DND-41 (cell line): ENCODE measurements at places on chromosomes 2 and 18.
A peak's percentile ranks its signal among the peaks of the same experiment; 100 is the strongest.

- H3K4me3 ChIP-seq = no peak overlapping the region
- H3K4me1 ChIP-seq = no peaks in the 10 kb centered on the region
- no peak for DNase-seq
- no peaks in the 10 kb centered on the region for H3K27me3 ChIP-seq
- H3K27ac ChIP-seq = no peak overlapping the region
- H3K36me3 ChIP-seq = no peaks in the 10 kb centered on the region
Measured at GRCh38 chr18:4524096-4524495, 69.0 kb upstream of the DLGAP1 start.

GRCh38 chr2:18971069-18971378, 381.7 kb upstream of the NT5C1B start:
- DNase-seq = no peak
- H3K4me3 ChIP-seq = no peak overlapping the region
- H3K27ac ChIP-seq = no peak overlapping the region
- H3K4me1 ChIP-seq = no peaks in the 10 kb centered on the region
- H3K36me3 ChIP-seq = no peaks in the 10 kb centered on the region
- no peaks in the 10 kb centered on the region for H3K27me3 ChIP-seq

DNA sequence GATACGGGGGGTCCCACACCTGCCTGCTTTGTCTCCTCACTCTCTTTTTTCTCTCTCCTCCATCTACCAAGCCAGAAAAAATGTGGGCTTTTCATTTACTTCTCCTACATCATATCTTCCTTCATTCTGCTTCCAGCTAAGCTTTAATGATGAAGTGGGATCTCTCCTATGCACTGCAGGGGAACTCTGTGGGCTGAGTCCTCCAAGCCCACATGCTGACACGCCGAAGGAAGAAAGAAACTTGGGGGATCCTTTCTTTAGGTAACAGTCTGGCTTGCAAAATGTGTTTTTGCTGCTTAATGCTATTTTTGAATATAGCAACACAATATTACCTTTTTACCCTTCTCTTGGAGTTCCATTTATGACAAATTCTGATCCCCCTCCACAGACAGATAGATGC, 33.6 kb upstream of the YWHAQ start:
- H3K4me3 ChIP-seq = no peak overlapping the region
- H3K4me1 ChIP-seq = no peaks in the 10 kb centered on the region
- no peaks in the 10 kb centered on the region for H3K36me3 ChIP-seq
- DNase-seq = no peak
- no peaks in the 10 kb centered on the region for H3K27me3 ChIP-seq
- no peak overlapping the region for H3K27ac ChIP-seq

DNA sequence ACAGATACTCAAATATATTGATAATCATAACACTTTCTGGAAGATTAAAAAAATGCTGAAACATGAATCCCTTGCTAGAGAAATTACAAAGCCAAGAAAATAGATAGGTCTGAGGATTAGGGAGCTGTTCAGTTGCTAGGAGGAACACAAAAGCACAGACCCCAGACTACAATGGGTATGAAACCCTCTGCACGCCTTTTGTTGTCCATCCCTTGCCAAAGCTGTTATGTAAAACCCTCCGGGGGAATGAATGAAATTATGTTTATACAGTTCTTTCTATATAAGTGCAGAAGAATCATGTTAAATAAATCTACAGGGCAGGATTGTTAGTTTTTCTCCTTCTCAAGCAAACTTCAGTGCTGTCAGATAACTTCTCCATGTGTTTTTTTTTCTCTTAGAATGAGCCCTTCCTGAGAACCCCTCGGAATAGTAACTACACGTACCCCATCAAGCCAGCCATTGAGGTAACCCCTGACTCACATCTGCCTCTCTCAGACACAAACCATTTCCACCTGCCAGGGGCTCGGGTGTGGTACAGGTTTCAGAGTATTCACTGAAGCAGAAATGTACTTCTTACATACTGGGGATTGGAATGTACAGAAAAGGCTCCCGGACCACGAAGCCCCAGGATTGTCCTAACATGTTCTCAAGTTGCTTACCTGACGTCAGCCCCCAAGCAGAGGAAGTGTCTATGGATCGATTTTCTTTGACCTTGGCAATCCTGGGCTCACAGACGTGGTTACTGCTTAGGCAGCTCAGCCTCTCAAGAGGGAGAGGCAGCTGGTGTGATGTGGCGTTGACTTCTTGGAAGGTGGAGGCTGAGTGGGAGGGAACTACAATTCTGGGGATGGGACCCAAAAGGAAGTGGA, 118.0 kb downstream of the PLB1 start:
- DNase-seq = peak; percentile 54
- no peak overlapping the region for H3K4me3 ChIP-seq
- H3K4me1 ChIP-seq = peaks cover 11% of the 10 kb centered on the region

DNA sequence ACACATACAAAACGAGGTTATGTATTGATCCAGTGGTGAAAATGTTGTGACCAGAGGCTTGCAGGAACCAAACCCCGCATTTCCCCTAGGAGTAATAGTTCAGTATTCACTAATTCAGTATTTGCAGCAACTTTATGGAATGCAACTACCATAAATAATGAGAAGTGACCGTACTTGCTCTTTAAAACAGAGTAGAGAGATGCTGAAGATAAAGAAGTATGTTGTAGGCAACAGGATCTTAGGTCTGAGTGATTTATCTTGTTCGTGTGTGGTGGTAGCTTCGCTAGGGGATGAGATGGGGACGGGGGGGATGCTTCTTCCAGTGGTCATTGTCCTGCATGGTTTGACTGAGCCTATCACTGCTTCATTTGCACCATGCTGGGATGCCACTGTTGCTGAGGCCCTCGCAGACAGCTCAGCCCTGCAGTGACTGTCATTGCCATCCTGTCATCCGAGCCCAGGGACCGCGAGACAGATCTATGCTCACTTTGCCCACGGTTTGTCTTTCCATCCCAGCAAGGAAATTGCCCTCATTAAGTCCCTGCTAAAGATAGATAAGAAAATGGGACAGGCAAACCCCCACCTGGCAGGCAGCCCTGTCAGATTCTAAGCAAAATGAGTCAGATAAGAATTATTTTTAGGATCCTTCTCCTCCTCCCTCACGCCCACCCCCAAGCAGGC, 181.3 kb downstream of the CTIF start:
- H3K36me3 ChIP-seq = no peaks in the 10 kb centered on the region
- H3K4me1 ChIP-seq = no peaks in the 10 kb centered on the region
- H3K27ac ChIP-seq = no peak overlapping the region
- H3K27me3 ChIP-seq = no peaks in the 10 kb centered on the region

DNA sequence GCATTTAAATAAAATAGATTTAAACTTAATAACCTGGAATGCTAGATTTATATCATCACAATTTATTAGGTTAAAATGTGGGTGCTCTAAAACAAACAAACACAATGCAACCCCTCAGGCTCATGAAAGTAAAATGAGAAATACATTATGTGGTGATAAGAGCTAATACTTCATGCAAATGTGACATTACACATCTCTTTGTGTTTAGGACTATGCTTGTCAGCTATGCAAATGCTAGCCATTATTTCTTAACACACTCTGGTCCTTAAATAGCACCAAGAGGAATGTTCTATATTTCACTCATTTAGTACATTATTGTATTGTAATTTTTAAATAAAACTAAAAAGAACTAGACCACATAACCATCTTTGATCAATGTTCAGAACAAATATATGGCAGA, 627.6 kb downstream of the DPP10 start:
- no peak for DNase-seq
- H3K27me3 ChIP-seq = no peaks in the 10 kb centered on the region
- H3K4me1 ChIP-seq = no peaks in the 10 kb centered on the region
- H3K27ac ChIP-seq = no peak overlapping the region
- no peaks in the 10 kb centered on the region for H3K36me3 ChIP-seq
- H3K4me3 ChIP-seq = no peak overlapping the region

- no peak for DNase-seq
- H3K27ac ChIP-seq = peak overlapping the region; percentile 63
- H3K4me3 ChIP-seq = no peak overlapping the region
Measured at GRCh38 chr2:239259173-239259572, 141.6 kb downstream of the HDAC4 start.

GRCh38 chr2:65366595-65367125, 65.7 kb downstream of the SPRED2 start:
- H3K36me3 ChIP-seq = no peaks in the 10 kb centered on the region
- no peak overlapping the region for H3K27ac ChIP-seq
- H3K4me3 ChIP-seq = no peak overlapping the region
- peaks cover 13% of the 10 kb centered on the region for H3K4me1 ChIP-seq

- H3K4me3 ChIP-seq = no peak within 1 kb of the TSS
- H3K27me3 ChIP-seq = peaks cover 20% of the 10 kb centered on the region
- no peak within 1 kb of the TSS for H3K27ac ChIP-seq
- H3K36me3 ChIP-seq = no peaks in the 10 kb centered on the region
Measured at GRCh38 chr2:233867993-233868532, at the start of gene MSL3B. TSS of gene MSL3B (minus strand) at chr2:233868386.

DNA sequence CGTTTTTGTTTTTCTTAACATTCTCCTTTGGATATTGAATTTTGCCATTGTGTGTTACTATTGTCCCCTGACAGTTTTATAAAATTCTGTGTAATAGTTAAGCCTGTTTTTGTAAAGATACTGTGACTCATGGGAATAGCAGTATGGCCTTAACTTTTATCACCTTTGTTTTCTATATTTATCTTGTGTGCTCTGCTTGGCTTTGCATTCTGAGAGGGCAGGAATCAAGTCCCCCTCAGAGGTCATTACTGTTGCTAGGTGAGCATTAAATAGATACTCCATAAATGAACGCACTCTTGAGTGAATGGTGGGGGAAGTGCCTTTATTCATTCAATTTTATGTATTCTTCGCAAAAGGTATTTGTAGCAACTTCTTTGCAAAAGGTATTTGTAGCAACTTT, 160.0 kb downstream of the PHLPP1 start:
- no peaks in the 10 kb centered on the region for H3K27me3 ChIP-seq
- H3K36me3 ChIP-seq = no peaks in the 10 kb centered on the region
- H3K4me3 ChIP-seq = no peak overlapping the region
- no peaks in the 10 kb centered on the region for H3K4me1 ChIP-seq
- H3K27ac ChIP-seq = no peak overlapping the region
- DNase-seq = no peak

- H3K36me3 ChIP-seq = no peaks in the 10 kb centered on the region
- no peaks in the 10 kb centered on the region for H3K4me1 ChIP-seq
- H3K27ac ChIP-seq = no peak overlapping the region
- H3K4me3 ChIP-seq = no peak overlapping the region
- no peaks in the 10 kb centered on the region for H3K27me3 ChIP-seq
- DNase-seq = no peak
Measured at GRCh38 chr2:17355608-17356329, 162.5 kb downstream of the RAD51AP2 start.

DNA sequence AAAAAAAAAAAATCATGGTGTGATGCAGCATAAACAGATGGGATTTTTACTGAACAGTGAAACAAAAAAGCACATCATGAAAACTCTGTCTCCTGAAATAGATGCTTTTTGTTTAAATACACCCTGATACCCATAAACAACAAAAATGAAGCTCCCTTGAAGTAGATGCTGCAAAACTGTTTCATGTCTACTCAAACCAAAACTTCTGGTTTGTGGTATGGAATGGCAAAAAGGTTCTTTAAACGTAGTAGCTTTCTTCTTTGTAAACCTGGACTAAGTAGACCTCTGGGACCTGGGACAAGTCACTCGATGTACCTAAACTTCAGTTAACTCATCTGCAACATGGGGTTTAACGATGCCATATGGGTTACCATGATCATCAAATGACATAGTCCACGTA, 64.4 kb upstream of the RAPH1 start:
- no peak overlapping the region for H3K4me3 ChIP-seq
- H3K4me1 ChIP-seq = no peaks in the 10 kb centered on the region
- no peaks in the 10 kb centered on the region for H3K27me3 ChIP-seq
- no peak for DNase-seq
- H3K36me3 ChIP-seq = no peaks in the 10 kb centered on the region

DNA sequence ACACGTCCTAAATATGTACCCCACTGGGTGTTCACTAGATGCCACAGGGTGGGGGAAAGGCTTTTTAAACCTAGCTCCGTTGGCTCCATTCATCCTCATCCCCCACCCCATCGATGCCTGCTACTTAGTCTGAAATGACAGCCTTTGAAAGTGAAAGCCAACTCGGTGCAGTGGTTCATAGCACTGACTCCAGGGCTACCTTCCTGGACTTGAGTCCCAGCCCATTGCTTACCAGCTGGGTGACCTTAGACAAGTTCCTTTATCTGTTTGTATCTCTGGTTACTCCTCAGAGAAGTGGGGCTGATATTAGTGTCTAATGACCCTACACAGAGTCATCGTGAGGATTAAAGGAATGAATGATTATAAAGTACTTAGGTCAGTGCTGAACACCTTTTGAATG, 24.4 kb downstream of the EHD3 start:
- no peak for DNase-seq
- H3K36me3 ChIP-seq = no peaks in the 10 kb centered on the region
- no peak overlapping the region for H3K27ac ChIP-seq

DNA sequence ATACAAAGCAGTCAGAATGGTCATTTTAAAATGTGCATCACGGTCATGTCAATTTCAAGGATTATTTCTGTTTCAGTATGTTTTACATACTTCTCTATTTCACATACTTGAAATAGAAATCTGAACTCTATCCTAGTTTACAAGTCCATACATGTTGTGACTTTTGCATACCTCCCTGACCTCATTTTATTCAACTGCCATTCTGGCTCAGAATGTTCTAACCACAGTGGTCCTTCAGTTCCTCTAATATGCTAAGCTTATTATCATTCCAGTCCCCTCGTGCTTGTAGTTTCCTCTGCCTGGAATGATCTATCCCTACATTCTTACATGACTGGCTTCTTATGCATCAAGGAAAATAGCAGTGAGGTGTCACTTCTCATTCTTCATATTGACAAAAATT, 295.6 kb downstream of the KIAA1328 start:
- H3K4me3 ChIP-seq = no peak overlapping the region
- no peak for DNase-seq
- H3K27me3 ChIP-seq = no peaks in the 10 kb centered on the region
- no peak overlapping the region for H3K27ac ChIP-seq
- H3K36me3 ChIP-seq = no peaks in the 10 kb centered on the region

- H3K4me3 ChIP-seq = no peak overlapping the region
- H3K27ac ChIP-seq = no peak overlapping the region
- no peaks in the 10 kb centered on the region for H3K36me3 ChIP-seq
- no peak for DNase-seq
- H3K27me3 ChIP-seq = no peaks in the 10 kb centered on the region
Measured at GRCh38 chr18:78601349-78601748, 378.3 kb upstream of the SALL3 start.

GRCh38 chr2:140639628-140640027, 1491.2 kb downstream of the LRP1B start:
- no peak for DNase-seq
- no peak overlapping the region for H3K27ac ChIP-seq
- H3K27me3 ChIP-seq = no peaks in the 10 kb centered on the region
- H3K4me1 ChIP-seq = no peaks in the 10 kb centered on the region

- H3K4me3 ChIP-seq = no peak overlapping the region
- peak; percentile 57 for DNase-seq
- H3K27ac ChIP-seq = no peak overlapping the region
Measured at GRCh38 chr2:96913398-96914202, 43.7 kb upstream of the SEMA4C start.

- H3K27me3 ChIP-seq = no peaks in the 10 kb centered on the region
- peaks cover 48% of the 10 kb centered on the region for H3K4me1 ChIP-seq
- H3K27ac ChIP-seq = peak within 1 kb of the TSS; percentile 87
- peak within 1 kb of the TSS; percentile 79 for H3K4me3 ChIP-seq
- H3K36me3 ChIP-seq = peaks cover 15% of the 10 kb centered on the region
Measured at GRCh38 chr2:46915281-46915810, at the start of gene MCFD2. TSS of gene MCFD2 (minus strand) at chr2:46915806. CDS start at chr2:46909171, 6,635 bp downstream.
